ENCODE measurements at places on chromosomes 2 and 18.

DNA sequence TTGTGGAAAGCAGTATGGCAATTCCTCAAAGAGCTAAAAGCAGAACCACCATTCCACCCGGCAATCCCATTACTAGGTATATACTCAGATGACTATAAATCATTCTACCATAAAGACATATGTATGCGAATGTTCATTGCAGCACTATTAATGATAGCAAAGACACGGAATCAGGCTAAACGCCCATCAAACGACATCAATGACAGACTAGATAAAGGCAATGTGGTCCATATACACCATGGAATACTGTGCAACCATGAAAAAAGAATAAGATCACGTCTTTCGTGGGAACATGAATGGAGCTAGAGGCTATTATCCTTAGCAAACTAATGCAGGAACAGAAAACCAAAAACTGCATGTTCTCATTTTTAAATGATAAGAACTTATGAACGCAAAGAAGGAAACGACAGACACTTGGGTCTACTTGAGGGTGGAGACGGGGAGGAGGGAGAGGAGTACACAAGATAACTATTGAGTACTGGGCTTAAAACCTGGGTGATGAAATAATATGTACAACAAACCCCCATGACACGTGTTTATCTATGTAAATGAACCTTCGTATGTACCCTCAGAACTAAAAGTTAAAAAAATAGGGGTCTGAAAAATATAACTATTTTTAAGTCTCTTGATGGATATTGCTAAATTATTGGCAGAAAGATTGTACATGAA, 32.0 kb upstream of the CYTIP start:
- H3K36me3 ChIP-seq: no peaks in the 10 kb centered on the region
- H3K27me3 ChIP-seq: no peaks in the 10 kb centered on the region
- no peak overlapping the region for H3K27ac ChIP-seq
- H3K4me3 ChIP-seq: no peak overlapping the region

DNA sequence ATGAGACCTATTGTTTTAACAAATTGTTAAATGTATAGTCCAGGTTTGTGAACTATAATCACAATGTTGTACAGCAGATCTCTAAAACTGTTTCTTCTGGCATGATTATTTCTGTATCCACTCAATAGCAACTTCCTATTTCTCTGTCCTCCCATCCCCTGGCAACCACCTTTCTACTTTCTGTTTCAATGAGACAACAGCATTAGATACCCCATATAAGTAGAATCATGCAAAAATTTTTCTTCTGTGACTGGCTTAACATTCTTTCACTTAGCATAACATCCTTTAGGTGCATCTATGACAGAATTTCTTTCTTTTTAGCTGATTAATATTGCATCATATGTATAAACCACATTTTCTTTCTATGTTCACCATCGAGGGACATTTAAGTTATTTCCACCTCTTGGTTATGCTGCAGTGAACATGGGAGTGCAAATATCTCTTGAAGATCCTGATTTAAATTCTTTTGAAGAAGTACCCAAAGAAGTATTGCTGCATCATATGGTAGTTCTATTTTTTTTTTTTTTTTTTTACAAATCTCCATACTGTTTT, 713.5 kb downstream of the LRP1B start:
- H3K4me1 ChIP-seq: no peaks in the 10 kb centered on the region
- DNase-seq: no peak
- H3K4me3 ChIP-seq: no peak overlapping the region
- H3K27ac ChIP-seq: no peak overlapping the region
- no peaks in the 10 kb centered on the region for H3K27me3 ChIP-seq

- no peak overlapping the region for H3K27ac ChIP-seq
- H3K36me3 ChIP-seq: peaks cover 19% of the 10 kb centered on the region
- H3K4me3 ChIP-seq: no peak overlapping the region
- H3K27me3 ChIP-seq: no peaks in the 10 kb centered on the region
- no peaks in the 10 kb centered on the region for H3K4me1 ChIP-seq
Observed at GRCh38 chr2:118103951-118104940, 16.0 kb downstream of the INSIG2 start.

GRCh38 chr2:65742977-65743376, 310.6 kb upstream of the SPRED2 start:
- H3K4me3 ChIP-seq: no peak overlapping the region
- no peaks in the 10 kb centered on the region for H3K36me3 ChIP-seq
- no peaks in the 10 kb centered on the region for H3K27me3 ChIP-seq
- H3K27ac ChIP-seq: no peak overlapping the region
- DNase-seq: no peak

GRCh38 chr2:20048488-20049448, 2.7 kb downstream of the LAPTM4A start:
- H3K4me1 ChIP-seq: no peaks in the 10 kb centered on the region
- H3K36me3 ChIP-seq: no peaks in the 10 kb centered on the region
- H3K4me3 ChIP-seq: peak overlapping the region; percentile 86
- no peaks in the 10 kb centered on the region for H3K27me3 ChIP-seq

GRCh38 chr2:101653469-101653868, 44.0 kb upstream of the MAP4K4 start:
- H3K27me3 ChIP-seq: no peaks in the 10 kb centered on the region
- no peak overlapping the region for H3K27ac ChIP-seq
- DNase-seq: no peak
- H3K4me3 ChIP-seq: no peak overlapping the region
- peaks cover 3% of the 10 kb centered on the region for H3K4me1 ChIP-seq
- H3K36me3 ChIP-seq: no peaks in the 10 kb centered on the region

- no peaks in the 10 kb centered on the region for H3K4me1 ChIP-seq
- DNase-seq: no peak
- no peaks in the 10 kb centered on the region for H3K36me3 ChIP-seq
- H3K27ac ChIP-seq: no peak overlapping the region
Observed at GRCh38 chr2:60847854-60848253, 33.5 kb upstream of the REL start.

- H3K27ac ChIP-seq: no peak overlapping the region
- H3K4me1 ChIP-seq: no peaks in the 10 kb centered on the region
- DNase-seq: no peak
- no peak overlapping the region for H3K4me3 ChIP-seq
- no peaks in the 10 kb centered on the region for H3K27me3 ChIP-seq
Observed at GRCh38 chr2:71078624-71079023, 10.2 kb downstream of the NAGK start.

DNA sequence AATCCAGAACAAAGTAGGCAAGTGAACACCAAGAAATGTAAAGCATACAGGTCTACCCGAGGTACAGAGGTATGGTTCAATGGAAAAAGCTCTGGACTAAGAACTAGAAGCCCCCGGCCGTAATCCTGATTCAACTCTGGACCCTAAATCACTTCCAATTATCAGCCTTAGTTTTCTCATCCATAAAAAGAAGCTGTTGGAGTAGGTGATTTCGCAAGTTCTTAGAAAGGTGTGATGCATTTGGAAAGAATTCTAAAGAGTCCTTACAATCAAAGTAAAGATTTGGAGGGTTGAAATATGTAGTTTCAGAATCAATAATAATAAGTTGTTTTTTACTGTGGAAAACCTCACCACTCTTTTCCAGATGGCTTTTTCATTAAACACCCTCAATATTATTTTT, 622.1 kb upstream of the ID2 start:
- no peak overlapping the region for H3K27ac ChIP-seq
- H3K27me3 ChIP-seq: no peaks in the 10 kb centered on the region
- H3K4me3 ChIP-seq: no peak overlapping the region
- no peaks in the 10 kb centered on the region for H3K36me3 ChIP-seq
- DNase-seq: no peak

- no peak overlapping the region for H3K4me3 ChIP-seq
- DNase-seq: no peak
- no peaks in the 10 kb centered on the region for H3K4me1 ChIP-seq
- no peak overlapping the region for H3K27ac ChIP-seq
- H3K36me3 ChIP-seq: no peaks in the 10 kb centered on the region
- H3K27me3 ChIP-seq: no peaks in the 10 kb centered on the region
Observed at GRCh38 chr18:9321736-9322135, 12.8 kb upstream of the TWSG1 start.

DNA sequence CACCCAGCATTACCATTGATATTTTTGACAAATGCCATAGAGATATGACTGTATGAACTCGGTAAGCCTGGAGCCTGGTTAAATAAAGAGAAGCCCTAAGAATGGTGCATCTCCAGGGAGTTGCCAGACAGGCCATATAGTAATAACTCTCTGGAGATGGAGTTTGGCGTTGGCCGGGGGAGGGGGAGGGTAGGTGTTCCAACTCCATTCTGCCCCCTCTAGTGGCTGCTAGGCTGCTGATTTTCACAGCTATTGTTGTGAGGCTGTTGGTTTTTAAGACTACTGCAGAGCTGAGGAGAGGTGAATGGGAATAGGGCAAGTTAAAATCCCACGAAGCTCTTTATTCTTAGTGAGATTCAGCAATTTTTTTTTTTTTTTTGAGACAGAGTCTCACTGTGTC, 99.9 kb downstream of the GALNT14 start:
- no peak overlapping the region for H3K27ac ChIP-seq
- H3K36me3 ChIP-seq: no peaks in the 10 kb centered on the region
- no peaks in the 10 kb centered on the region for H3K4me1 ChIP-seq
- no peak overlapping the region for H3K4me3 ChIP-seq
- DNase-seq: peak; percentile 9

DNA sequence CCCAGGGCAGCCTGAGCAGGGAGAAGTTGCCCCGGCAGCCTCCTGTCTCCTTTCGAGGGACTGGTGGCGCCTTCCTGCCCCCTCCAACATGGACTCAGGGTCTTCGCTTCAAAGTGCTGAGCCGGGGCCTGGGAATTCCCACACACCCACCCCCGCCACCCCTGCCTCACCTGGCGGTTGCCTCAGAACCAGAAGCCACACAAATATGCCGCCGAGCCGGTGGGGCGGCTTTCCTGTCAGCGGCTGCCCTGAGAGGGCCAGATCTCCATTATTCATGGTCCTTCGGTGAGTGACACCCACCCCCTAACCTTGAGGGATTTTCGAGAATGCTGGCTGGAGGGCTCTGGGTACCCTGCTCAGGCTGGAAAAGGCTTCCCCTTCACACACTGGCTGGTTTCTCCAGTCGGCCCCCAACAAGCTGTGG, 71.7 kb downstream of the SMAD7 start:
- 0 out of 2 replicates have a peak, but pooled peaks cover 4% of the 10 kb centered on the region for H3K27me3 ChIP-seq
- no peaks in the 10 kb centered on the region for H3K36me3 ChIP-seq
- DNase-seq: no peak
- no peak overlapping the region for H3K27ac ChIP-seq

DNA sequence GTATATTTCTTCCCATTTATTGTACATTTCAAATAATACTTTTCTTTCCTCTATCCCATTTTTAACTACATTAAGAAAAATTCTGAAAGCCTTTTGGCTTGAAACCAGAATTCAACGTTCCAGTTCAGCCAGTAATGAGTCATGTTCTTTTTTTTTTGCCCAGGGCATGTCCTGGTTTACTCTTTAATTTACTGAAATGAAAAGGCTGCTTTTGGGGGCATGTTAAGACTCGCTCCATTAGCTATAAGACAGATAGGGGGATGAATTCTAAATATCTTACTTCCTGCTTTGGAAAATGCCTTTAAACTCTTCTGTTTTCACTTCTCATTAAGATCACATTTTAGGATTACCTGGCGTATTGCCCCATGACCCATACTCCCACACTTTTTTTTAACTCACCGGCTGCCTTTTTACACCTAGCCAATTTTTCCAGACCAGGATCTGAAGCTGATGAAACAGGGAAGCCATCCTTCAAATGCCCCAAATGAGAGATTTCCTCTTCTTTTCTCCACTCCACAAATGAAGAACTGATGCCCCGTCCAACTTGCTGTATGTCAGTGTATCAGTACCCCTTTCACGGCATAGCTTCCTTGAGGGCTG, 585 bp downstream of the ABCA12 start:
- H3K4me3 ChIP-seq: no peak overlapping the region
- H3K36me3 ChIP-seq: no peaks in the 10 kb centered on the region
- H3K4me1 ChIP-seq: no peaks in the 10 kb centered on the region
- DNase-seq: no peak

DNA sequence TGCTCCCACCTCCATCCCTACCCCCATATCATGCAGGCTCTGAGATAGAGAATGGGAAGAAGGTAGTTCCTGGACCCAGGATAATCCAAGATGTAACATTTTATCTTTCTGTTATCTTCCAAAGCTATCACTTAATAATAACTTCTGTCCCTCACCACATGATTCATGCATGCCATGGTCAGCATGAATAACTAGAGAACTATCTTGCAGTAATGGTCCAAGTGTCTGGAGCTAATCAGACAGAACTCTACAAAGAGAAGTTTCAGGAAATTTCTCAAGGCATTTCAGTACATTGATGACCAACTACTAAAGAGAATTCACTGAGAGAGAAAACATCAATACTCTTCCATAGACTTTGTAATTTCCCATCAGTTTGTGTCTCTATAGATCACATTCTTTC, 1469.7 kb upstream of the PIK3C3 start:
- H3K27ac ChIP-seq: no peak overlapping the region
- DNase-seq: no peak
- H3K4me3 ChIP-seq: no peak overlapping the region
- H3K27me3 ChIP-seq: no peaks in the 10 kb centered on the region
- H3K36me3 ChIP-seq: no peaks in the 10 kb centered on the region
- H3K4me1 ChIP-seq: no peaks in the 10 kb centered on the region

DNA sequence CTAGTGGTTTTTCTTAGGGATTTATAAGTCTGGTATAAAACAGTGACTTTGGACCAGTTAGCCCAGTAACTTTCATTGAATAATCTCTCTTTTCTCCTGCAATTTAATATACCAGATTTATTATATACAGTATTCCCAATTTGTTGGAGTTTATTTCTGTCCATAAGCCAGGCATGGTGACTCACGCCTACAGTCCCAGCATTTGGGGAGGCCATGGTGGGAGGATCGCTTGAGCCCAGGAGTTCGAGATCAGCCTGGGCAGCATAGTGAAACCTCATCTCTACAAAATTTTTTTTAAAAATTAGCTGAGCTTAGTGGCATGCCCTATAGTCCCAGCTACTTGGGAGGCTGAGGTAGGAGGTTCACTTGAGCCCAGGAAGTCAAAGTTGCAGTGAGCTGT, 26.7 kb downstream of the CNNM4 start:
- H3K27ac ChIP-seq: no peak overlapping the region
- no peaks in the 10 kb centered on the region for H3K36me3 ChIP-seq
- no peaks in the 10 kb centered on the region for H3K4me1 ChIP-seq
- H3K27me3 ChIP-seq: no peaks in the 10 kb centered on the region

GRCh38 chr2:109185338-109185737, 56.3 kb downstream of the SH3RF3 start:
- H3K27ac ChIP-seq: no peak overlapping the region
- no peaks in the 10 kb centered on the region for H3K4me1 ChIP-seq

DNA sequence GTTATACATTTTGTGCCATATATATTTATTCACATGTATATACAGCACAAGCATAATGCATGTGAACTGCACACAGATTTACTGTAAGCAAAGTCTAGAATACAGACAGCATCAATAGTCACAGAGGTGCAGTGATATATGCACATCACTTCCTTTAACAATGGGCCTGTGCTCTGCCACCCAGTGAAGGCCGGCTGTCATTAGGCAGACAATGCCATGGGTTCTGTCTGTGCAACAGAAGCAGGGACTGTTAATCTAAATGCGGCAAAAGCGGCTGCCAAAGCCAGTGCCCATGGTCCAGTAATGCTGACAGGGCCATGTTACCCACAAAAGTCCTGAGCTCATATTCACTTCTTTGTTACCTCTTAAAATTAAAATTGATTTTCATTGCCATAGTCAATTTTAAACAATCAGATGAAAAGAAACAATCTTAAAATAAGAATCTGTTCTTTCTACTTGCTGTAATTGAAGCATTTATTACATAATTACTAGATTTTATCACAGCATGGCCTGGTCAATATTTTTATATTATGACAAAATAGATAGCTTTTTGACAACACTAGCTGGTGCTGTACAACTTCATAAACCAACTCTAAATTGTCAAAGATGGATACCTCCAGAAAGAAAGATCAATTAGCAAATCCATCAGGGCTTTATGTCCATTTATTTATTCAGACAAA, 232.0 kb downstream of the STK39 start:
- no peak overlapping the region for H3K4me3 ChIP-seq
- H3K27me3 ChIP-seq: no peaks in the 10 kb centered on the region
- H3K4me1 ChIP-seq: no peaks in the 10 kb centered on the region
- no peak for DNase-seq
- no peak overlapping the region for H3K27ac ChIP-seq
